ENCODE measurements at places on chromosomes 5 and 9. TPM values are rescaled to one million over a fixed set of nuclear protein-coding genes. Genes with fewer than 3 reads are reported as not detected.

The CDX1 gene
- 0.25 TPM for polyA plus RNA-seq

DNA sequence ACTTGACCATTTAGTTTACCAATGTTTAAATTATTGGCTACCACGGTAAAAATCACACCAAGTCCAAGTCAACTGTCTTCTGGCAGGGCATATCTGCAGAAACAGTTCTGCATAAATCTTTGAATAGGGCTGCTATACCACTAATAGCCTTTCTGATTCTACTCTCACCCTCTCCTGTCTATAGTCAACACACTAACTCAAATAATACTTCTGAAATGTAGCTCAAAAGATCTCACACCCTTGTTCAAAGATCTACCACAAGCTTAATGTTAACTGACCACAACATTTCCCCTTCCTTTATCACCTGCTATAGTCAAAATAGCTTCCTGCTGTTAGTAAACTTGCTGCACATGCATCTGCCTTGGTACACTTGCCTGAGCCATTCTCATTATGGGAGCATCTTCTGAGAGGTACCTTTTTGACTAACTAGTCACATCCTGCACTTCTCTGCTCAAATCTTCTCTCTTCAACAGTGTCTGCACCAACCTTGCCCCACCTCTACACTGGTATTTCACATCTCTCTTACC is 319.4 kb downstream of the CDH10 start:
- DNase-seq: no peak

The PGM5 gene
- 54.6 TPM for polyA plus RNA-seq

- no peak for DNase-seq
Measured at GRCh38 chr9:4862506-4863250, 69.9 kb downstream of the RCL1 start.

The IL31RA gene
- polyA plus RNA-seq: 0.35 TPM

The GBGT1 gene
- polyA plus RNA-seq: 2.9 TPM

The CKMT2 gene
- 3.8 TPM for polyA plus RNA-seq

The GHR gene
- polyA plus RNA-seq: 31.1 TPM

DNA sequence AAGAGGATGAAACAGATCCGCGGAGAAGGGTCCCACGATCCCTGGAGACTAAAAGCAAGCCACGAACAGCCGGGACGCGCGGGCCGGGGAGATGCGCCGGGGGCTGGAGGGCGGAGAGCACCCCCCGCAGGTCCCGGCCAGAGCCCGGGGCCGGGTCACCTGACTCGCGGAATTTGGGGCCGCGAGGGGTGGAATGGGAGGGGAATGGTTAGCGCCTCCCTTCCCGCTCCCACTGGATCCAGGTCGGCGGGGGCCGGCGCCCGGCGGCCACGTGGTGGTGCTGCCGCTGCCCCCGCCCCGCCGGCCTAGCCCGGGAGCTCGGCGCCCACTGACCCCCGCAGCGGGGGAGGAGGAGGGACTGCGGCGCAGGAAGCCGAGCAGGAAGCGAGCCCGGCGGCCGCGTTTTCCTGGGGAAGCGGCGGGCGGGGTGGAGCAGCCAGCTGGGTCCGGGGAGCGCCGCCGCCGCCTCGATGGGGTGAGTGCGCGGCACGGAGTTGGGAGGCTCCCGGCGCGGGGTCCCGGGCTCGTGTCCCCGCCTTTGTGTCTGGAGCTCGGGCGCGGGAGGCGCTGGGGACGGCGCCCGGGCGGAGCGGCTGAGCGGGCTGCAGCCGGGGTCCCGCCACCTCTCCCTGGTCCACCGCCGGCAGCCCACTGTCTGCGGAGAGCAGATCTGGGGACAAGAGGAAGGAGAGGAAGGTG is at the start of gene RAI14:
Gene RAI14, plus strand, starts transcription at position 328 of the 699 bp plus-strand sequence. CDS start 30,592 bp downstream, outside the sequence.
- peak; percentile 79 for DNase-seq

The SLC6A19 gene
- polyA plus RNA-seq: 0.13 TPM

The SLC35D2 gene
- 30.7 TPM for polyA plus RNA-seq

DNA sequence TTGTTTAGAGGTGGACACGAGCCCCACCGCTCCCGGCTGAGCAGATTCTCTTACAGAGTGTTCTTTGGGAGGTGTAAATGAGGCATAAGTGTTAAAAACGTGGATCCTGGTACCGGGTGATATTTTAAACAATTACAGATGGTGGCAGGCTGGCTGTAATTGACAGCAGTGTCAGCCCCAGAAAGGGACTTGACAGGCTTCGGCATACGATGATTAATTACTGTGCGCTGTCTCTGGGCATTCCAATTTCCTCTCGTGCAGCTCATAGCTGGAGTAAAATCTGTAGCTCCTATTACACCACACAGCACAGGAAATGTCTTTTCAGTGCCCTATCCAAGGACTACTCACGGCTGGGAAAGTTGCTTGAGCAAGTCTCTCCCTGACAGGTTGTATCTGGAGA is 305.4 kb upstream of the IRX2 start:
- no peak for DNase-seq

DNA sequence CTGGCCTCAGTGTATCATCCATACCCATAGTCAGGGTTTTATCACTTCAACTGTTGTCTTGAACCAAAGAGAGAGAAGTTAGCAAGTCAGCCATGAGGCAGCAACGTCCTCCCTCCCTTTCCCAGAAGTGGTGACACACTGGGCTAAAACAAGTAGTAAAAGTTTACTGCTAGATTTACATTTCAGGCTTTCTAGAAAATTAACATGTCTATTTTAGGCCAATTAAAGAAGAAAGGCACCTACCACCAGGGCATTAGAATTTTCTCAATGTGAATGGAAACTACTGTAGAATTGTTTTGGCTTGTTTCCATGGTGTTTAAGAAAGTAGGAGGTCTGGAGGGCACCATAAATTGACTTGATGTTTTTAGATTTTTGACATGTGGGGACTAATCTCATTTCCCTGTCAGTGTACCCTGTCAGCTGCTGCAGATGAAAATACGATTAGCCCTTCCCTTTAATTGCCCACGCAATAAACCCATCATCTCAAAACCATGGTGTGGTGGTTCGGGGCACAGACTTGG is 121.8 kb upstream of the ELL2 start:
- DNase-seq: no peak

GRCh38 chr9:7983490-7983889 is 183.9 kb upstream of the DMAC1 start:
- DNase-seq: no peak

The PTGES gene
- 6.6 TPM for polyA plus RNA-seq

The PHF24 gene
- 0.81 TPM for polyA plus RNA-seq

The LOX gene
- polyA plus RNA-seq: 30.3 TPM
